ENCODE measurements at places on chromosomes 16 and 17.

DNA sequence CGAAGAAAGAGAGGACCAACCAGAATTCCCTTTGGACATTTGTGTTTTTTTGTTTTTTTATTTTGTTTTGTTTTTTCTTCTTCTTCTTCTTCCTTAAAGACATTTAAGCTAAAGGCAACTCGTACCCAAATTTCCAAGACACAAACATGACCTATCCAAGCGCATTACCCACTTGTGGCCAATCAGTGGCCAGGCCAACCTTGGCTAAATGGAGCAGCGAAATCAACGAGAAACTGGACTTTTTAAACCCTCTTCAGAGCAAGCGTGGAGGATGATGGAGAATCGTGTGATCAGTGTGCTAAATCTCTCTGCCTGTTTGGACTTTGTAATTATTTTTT, 3.6 kb downstream of the SOX9 start:
- no peak for DNase-seq

- DNase-seq, result no peak
These were observed 4.1 kb downstream of the ICAM2 start for GRCh38 chr17:64016231-64016784.

GRCh38 chr16:19840524-19841110, 44.0 kb downstream of the GPRC5B start:
- no peak for DNase-seq

DNA sequence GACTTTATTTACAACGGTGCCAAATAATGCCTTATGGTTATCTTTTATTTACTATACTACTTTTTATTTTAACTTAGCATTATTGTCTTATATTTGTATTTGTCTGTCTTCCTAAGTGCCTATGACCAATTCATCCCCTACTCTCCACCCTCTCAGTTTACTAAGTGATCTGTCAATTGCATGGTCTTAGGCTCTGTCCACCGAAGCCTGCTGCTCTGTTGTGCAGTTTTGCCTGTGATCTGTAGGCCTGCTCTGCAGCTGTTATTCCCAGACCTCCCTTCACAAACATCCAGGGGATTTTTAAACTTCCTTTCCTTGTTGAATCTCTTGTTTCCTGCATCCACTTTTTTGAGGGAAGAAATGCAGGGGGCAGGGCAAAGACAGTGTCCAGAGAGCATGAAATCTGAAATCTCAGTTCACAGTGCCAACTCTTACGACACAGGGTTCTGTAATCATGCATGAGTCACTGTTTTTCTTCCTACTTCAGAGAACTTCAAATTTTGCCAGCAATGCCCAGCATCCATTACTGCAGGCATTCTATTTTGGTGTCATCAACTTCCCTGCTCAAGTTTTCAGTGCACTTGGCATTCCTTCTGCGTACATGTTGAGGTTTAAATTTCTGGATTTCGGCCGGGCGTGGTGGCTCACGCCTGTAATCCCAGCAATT, 11.4 kb downstream of the SLFN5 start:
- no peak for DNase-seq

DNA sequence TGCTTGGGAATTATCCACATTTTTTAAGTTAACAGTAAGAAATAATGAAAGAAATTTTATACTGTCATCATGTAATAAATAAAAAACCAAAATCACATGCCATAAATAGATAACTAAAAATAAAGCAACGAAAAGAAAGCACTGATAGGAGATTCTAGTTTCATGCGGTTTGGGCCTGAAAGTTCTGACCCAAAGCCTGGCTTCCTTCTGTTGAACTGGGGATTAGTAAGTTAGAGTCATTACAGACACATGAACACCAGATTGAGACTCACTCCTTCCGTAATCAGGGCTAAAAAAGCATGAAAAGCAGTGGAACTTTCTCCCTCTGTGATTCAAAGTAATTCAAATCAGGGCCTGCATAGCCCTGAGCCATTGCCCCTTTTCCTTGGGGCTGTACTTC, 13.2 kb upstream of the SLC6A2 start:
- DNase-seq, result no peak

- DNase-seq, result no peak
These were observed 2.5 kb downstream of the KRT33A start for GRCh38 chr17:41347869-41348760.

GRCh38 chr16:66272461-66272860, 94.0 kb upstream of the CDH5 start:
- DNase-seq, result no peak

DNA sequence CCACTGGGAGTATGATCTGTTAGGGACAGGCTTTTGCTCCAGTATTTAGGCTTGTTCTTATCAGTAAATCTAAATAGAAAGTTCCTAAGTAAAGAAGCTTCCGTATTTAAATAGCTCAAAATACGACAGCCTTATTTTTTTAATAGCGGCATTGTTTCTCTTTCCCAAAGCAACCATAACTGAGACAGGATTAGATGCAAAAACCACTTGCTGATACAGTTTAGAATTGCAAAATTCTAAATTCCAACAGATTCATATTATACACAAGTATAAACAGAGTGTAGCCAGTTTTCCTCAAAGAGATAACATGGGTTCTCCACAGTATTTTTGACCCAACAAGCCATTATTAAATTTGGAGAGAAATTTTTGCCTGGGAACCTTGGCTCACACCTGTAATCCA, 276.7 kb downstream of the FTO start:
- no peak for DNase-seq

DNA sequence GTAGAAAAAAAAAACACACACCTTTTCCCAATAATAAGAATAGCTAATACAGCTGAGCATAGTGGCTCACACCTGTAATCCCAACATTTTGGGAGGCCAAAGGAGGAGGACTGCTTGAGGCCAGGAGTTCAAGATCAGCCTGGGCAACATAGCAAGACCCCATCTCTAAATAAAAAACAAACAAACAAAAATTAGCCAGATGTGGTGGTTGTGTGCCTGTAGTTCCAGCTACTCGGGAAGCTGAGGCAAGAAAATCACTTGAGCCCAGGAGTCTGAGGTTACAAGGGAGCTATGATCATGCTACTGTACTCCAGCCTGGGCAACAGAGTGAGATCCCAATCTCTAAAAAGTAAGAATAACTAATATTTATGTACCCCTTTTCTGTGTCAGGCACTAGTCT, 42.8 kb upstream of the GFOD2 start:
- DNase-seq, result no peak

- peak; percentile 69 for DNase-seq
These were observed 2.5 kb upstream of the CDYL2 start for GRCh38 chr16:80806927-80807340.

DNA sequence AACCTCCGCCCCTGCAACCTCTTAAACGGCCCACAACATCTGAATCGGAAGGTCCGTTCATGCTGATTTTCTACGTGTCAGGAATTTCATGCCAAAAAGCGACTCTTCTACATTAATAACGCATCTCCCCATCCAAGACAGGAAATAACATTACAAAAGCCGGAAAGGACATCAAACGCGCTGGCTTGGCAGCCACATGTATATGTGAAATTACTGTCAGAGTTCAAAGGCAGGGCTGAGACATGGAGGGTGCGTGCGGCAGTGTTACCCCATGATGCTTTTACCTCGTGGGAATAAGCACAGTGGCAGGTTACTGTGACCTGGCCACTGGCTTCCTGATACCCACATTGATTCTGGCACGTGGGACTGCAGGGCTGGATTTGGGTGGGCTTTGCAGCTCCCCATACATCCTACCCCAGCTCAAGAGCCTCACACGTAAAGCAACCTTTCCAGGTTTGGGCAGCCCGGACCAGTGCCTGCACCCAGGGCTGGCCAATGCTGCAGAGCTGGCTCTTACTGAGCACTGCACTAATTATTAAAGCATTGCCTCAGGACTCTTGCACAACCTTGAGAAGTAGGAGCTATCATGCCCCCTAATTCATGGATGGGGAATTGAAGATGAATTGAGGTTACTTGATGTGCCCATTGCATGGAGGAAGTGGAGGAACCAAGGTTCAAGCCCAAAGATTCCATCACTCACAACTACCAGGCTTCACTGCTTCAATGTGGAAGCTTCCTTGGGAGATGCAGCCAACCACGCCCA, 120.6 kb upstream of the FOXF1 start:
- DNase-seq, result no peak

DNA sequence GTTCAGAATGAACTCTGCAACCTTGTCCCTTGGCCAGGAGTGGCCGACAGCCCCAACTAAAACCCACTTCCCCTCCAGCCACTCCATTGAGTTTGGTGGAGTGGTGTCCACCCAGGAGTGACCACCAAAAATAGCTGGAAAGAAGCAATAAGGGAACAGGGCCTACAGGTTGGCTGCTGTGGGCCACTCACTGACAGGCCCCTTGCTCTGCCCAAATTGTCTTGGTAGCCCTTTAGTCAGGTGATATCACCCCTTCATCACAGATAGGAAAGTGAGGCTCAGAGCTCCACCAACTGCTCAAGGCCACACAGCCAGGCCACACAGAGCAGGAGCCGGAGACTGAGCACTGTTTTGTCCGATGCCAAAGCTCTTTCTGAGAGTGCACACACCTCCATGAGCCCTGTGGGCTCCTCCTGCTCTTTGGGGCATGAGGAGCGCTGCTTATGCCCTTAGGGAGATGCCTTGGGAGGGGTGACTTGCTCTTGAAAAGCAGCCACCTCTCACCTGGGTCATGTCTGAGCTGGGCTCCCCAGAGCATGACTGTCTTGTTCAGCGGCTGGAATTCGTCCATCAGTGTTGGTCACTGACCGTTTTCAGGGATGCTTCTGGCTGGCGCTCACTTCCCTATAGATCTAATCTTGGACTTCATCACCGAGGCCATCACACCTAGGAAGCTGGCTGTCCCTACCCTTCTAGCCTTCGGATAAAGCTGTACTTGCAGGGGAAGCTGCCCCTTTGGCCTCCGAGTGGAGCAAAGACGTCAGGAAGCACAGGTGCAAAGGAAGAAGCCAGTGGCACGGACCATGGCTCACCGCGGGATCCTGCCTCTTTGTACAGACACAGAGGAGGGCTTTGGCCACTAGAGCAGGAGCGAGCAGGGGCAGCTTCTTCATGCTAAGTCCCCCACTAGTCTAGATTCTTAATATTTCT, 186.0 kb upstream of the ZNF469 start:
- no peak for DNase-seq

DNA sequence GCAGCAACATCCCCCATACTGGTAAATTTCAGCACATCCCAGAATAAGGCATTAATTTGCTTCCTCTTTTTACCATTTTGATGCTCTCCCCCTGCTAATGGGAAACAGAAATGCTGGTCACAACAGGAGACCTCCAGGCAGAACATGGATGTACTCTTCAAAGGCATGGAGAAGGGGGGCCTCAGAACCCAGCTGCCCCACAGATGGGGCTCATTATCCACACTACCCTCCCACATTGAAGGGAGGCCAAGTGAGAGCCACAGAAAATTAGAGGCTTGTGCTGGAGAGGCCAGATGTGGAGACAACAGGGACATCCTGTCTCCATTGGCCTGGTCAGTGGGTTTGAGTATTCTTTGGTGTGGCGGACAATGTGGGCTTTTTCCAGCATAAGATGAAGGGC, 150.1 kb upstream of the CDH11 start:
- no peak for DNase-seq

DNA sequence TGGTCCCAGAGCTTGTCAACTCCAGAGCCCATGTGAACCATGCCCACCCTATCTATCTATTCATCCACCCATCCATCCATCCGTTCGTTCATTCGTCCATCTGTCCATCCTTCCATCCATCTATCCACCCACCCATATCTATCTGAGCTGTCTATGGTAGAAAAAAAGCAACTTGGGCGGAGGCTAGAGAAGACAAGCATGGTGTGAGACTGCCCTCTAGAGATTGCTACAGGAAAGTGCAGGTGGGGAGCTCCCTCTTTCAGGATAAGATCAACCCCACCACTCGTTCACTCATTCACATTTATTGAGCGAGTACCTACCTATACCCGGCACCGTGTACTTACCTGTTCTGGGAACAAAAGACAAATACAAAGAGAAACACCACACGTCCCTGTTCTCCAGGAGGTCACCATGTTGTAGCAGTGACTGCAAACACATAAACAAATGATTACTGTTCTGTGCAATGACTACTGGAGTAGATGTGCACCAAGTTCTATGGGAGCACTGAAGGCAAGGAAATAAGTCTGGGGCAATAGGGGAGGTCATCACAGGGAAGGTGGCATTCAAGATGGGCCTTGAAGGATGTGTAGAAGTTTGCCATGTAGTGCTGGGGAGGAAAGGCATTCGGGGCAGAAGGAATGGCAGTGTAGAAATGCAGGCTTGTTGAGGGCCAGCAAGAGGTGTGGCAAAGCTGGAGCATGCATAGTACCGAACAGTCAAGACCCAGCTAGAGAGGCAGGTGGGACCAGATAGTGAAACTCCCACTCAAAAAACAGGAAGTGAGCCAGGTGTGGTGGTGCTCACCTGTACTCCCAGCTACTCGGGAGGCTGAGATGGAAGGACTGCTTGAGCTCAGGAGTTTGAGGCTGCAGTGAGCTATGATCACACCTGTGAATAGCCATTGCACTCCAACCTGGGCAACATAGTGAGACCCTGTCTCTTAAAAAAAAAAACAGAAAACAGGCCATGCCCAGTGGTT, 13.4 kb upstream of the ATP5MC1 start:
- DNase-seq, result peak; percentile 67

DNA sequence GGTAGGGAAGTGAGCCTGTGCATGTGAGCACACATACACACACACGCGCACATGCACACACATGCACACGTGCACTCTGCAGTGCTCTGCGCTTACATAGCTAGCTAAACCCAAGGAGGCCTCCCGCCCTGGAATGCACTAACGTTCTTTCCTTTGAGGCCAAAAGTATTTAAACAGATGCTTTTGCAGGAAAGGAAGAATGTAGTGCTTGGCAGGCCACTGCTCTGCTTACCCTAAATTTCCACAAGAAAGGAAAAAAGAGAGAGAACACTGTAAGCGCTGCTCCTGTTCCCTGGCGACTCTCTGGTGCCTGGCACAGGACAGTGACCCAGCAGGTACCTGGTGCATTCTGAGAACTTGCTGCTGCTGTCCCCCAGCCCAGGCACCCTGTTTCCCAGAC, 31.3 kb upstream of the MRPS23 start:
- DNase-seq, result no peak

GRCh38 chr17:12053552-12053951, 32.9 kb downstream of the MAP2K4 start:
- DNase-seq, result no peak

- DNase-seq, result no peak
These were observed 17.8 kb upstream of the NAGLU start for GRCh38 chr17:42518046-42518754.

DNA sequence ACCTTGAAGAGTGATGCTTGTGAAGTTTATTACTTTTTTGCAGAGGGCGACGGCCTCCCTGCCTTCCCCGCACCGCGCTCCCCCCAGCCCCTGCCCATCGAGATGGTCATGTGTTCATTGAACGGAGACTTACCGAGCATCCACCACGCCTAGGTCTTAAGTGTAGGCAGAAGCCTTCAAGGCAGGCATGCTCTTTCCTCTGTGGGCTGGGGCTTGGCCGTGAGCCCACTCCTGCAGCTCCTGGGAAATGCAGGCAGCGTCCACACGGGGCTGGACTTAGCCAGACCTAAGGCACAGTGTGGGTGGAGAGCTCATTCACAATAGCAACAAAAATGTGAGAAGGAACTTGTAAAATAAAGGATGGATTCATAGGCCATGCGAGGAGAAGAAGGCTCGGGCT, 19.2 kb downstream of the RNF213 start:
- no peak for DNase-seq

Measured in stimulated activated CD4-positive, alpha-beta T cell treated with anti-CD3 and anti-CD28 coated beads, Interleukin-4, amount 100 ng/mL, for 24 hours (primary cell).